ENCODE measurements at places on chromosomes 6 and 20.

- no peak for DNase-seq
Measured at GRCh38 chr6:166365221-166365620, 17.5 kb downstream of the MPC1 start.

DNA sequence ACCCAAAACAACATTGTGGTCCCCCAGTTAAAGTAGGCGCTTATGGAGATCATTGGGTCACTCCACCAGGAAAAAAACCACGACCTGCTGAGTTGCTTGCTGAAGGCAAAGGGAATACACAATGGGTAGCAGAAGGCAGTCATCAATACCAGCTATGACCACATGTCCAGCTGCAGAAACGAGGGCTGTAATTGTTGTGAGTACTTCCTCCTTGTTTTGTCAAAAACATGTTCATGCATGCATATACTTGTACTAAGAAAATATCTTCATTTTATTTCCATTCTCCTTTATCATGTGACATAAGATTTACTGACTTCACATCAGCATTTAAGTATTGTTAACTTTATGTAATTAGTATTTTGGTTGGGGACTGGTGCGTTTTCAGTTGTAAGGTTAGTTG is 16.9 kb downstream of the SERINC1 start:
- no peak for DNase-seq

GRCh38 chr6:130282234-130282995 is 59.7 kb upstream of the SAMD3 start:
- DNase-seq: peak; percentile 39

GRCh38 chr6:89640804-89641203 is 2.3 kb upstream of the LYRM2 start:
- DNase-seq: no peak

DNA sequence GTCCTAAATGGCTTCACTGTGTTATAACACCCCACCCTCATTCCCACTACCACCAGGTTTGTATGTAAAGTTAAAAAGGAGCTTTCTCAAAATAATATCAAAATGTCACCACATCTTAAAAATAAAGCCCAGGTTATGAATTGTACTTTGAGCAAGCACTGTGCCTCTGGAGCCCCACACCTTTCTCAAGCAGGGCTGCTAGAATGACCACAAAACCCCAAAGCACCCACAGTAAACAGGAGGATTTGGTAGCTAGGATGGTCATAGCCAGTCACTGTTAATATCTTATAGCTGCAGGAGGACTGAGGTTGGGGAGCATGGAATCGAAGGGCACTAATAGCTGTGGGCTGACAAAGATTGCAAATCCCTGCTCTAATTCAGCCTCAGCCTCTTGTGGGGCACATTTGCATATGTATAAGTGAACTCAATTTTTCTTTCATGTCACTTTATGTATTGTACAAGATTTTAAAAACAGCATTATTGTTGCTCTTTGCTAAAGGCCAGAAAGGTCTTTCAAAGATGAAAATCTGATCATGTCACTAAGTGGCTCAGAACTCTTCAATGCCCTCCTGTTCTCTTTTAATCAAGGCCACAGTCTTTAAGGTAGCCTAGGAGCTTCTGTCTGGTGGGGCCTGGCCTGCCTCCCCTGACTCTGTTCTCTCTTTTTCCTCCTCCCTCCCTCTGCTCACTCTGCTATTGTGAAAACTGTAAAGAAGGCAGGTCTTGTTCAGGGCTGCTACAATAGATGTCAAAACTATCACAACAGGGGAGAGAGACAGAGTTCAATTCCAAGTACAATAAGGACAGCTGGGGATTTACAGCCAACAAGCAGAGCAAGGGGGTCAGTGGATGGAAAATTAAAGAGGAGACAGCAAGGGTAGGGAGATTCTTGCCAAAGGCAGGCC is 101.6 kb downstream of the TMEM200A start:
- DNase-seq: peak; percentile 13

DNA sequence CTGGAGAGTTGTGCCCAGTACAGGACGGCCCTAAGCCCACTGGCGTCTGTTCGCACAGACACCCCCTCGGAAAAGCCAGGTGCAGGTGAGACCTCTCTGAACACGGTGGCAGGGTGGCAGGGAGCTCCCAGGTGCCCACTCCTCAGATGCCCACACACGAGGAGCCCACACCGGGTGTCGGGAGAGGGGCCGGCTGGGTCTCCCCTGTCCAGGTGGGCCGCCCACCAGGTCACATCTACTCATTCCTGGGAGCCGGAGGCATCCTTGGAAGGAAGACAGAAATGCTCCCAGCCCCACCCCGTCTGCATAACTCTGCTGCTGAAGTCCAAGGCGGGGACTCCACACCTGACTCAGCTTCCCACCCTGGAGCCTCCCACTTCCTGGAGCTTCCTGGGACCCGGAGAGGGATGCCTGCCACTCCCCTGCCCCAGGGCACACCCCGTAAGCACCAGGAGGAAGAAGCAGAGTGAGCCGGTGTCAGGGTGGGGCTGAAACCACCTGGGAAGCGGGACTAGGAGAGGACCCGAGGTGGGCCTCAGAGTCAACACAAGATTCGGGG is 2.5 kb downstream of the SRMS start:
- DNase-seq: no peak

DNA sequence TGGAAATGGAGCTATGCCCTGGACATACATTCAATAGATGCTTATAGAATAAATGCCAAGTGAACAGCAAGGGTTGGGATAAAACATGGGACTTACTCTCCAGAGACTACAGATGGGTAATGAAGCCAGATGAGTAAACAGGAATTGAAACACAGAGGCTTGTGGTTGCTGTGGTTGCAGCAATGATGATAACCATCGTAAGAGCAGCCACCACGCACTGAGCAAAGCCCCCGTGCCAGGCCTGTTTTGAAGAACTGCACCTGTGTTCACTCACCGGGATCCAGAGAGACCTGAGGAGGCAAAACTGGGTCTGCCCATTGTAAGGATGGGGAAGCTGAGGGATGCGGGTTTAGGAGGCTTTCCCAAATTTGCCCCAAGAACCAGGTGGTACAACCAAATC is 431.1 kb upstream of the CDH4 start:
- DNase-seq: peak; percentile 36

GRCh38 chr6:17923401-17923863 is 64.0 kb downstream of the KIF13A start:
- no peak for DNase-seq

- no peak for DNase-seq
Measured at GRCh38 chr6:105851113-105851580, 235.0 kb upstream of the PRDM1 start.

DNA sequence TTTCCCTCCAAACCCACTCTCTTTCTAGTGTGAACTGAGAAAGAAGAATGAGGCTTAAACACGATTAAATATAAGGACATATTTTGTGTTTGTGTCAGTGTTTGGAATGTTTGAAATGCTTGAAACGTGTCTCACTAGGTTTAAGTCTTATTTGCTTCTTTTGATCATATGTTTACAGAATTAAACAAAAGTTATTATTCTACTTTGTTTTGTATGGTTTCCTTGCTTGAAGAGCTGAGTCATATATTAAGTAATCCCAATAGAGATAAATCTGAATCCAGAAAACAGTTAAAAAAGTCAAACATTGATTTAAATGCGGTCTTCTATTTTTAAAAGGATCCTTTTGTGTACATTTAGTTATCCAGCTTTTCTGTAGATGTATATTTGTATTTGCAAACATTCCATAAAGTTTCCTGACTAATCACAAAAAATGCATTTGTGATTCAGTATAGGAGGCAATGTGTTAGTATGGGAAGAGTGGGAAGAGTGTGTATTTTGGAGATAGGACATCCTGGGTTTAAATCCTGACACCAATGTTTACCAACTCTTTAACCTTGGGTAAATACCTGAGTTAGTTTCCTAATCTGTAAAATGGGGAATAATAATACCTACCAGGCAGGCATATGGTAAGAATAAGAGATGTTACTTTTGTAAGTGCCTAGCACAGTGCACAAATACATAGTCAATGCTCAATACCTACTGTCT is 72.9 kb downstream of the TSBP1 start:
- no peak for DNase-seq

DNA sequence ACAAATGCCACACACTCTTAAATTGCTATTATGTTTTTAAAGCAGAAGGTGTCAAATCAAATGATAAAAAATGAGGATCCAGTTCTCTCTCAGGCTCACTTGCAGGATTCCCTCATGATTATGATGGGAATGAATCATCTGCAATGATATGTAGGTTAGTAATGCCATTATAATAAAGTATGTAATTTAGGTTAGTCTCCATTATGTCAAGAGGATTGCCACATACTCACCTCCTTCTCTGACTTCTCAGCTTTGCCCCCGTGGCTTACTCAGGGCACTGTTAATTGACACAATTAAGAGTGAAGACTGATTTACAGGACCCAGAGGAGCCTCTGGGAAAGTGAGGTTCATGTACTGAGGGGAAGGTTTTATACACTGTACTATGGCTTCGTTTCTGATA is 591.7 kb upstream of the NRSN1 start:
- no peak for DNase-seq

GRCh38 chr20:25496968-25497401 is 88.3 kb downstream of the NINL start:
- DNase-seq: no peak

GRCh38 chr6:111983193-111983592 is 70.7 kb upstream of the CCN6 start:
- no peak for DNase-seq

DNA sequence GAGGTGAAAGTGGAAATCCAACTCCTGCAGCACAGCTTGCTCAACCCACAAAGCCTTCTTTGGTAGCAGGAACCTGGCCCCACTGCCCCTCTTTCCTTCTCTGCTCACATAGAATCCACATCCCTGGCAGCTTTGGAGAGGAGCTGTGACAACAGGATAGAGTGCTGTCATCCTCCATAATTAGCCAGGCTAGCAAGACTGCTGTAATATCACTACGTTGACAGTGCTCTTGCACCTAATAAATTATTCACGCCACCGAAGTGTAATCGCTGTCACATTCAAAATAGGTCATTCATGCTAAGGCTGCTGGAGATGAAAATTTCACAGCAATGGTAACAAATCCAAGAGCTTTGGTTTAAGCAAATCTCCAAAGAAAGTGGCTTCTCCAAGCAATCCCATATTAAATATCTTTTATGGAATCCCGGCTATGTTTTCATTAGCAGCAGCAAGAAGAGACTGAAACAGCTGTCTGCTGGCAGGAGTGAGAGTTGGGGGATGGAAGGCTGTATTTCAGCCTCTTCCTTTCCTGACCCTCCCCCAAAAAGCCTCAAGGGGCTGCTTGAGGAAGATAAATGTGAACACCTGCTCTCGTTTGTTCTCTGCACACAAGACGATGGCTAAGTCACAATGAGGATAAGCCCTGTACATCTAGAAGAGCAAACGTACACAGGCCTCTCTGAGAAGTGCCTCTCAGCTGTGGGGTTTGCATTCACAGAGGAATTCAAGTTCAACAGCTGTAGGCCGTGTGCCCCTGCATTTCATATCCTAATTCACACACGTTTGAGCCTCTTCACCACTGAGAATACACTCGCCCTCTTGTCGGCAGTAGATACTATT is 16.5 kb downstream of the RIPOR2 start:
- DNase-seq: no peak

- no peak for DNase-seq
Measured at GRCh38 chr6:85058806-85059205, 294.4 kb upstream of the TBX18 start.

GRCh38 chr6:168916576-168917211 is 337.0 kb downstream of the THBS2 start:
- DNase-seq: no peak

DNA sequence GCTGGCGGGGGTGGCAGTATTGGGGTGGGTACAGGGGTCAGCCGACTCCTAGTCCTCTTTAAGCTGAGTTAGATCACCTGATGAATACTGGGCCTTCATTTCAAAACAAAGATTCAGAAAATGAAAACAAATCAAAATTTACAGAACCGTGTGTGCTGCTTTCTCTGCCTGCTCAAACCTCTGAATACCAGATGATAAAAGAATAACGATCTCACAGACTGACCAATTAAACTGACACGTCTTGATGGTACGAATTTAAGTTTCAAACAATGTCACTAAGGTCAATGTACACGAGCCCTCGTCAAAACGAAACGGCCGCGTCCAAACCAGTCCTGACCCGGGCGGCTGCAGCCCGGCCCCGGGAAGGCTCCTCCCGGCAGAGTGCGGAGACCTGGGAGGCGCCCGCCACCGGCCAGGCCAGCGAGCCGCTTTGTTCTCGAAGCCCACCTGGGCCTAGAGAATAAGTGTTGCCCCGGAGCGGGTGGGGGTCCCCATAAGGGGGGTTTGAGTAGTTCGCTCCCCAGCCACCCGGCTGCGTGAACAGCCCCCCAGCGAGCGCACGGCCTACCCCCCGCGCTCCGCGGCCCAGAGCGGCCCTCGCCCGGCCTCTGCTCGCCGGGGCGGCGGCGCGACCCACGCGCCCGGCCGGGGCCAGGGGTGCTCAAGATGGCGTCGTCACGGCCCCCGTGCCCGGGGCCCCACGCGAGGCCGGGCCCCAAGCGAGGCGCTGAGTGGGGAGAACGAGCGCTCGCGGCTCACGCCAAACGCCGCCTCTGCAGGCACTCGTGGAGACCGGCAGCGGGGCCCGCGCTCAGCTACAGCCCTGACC is 728 bp downstream of the PSMA7 start:
- DNase-seq: no peak

- no peak for DNase-seq
Measured at GRCh38 chr20:1462834-1463233, 3.8 kb downstream of the NSFL1C start.

DNA sequence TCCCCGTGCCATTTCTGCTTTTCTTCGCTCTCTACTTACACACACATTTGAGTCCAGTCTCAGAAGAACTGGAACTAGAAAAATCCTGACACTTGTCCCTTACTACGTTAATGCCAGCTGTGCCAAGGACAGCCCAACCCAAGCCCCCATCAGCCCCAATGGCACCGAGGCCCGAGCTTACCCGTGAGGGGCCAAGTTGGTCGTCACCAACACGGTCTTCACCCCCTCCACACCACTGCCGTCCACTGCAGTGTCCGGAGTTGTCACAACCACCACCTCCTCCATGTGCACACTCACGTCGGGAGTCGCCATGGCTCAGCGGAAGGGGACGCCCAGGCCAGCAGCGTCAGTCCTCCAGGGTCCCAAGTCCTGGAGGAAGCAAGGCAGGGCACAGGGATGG is 7.8 kb downstream of the GMEB2 start:
- no peak for DNase-seq

DNA sequence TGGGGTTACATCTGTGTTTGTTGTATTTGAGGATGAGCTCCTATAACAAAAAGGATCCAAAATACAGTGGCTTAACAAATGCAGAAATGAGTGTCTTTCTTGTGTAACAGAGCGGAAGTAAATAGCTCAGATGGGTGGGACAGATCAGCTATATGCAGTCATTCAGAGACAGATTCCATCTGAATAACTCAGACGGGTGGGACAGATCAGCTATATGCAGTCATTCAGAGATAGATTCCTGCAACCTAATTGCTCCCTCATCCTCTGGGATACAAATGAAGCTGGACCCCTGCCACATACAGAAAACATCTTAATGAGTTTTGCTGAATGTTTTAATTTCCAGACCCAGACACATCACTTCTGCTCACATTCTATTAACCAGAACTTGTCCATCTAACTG is 332.3 kb downstream of the BCKDHB start:
- DNase-seq: no peak

GRCh38 chr6:75220357-75220756 is 14.5 kb upstream of the COL12A1 start:
- no peak for DNase-seq

- no peak for DNase-seq
Measured at GRCh38 chr6:109493865-109494264, 10.8 kb upstream of the ZBTB24 start.

Measured in activated CD4-positive, alpha-beta T cell treated with anti-CD3 and anti-CD28 coated beads, Interleukin-10, Interleukin-2, amounts not matched to agents 100 ng/mL and 50 ng/mL, durations not matched to agents 16 hours and 8 hours (primary cell).